ENCODE measurements at places on chromosomes 3 and 15. TPM values are rescaled to one million over a fixed set of nuclear protein-coding genes. Genes with fewer than 3 reads are reported as not detected.
A peak's percentile ranks its signal among the peaks of the same experiment; 100 is the strongest.

- H3K4me3 ChIP-seq = peak overlapping the region; percentile 50
- H3K27me3 ChIP-seq = peaks cover 26% of the 10 kb centered on the region
- DNase-seq = peak; percentile 20
- peaks cover 27% of the 10 kb centered on the region for H3K4me1 ChIP-seq
- H3K27ac ChIP-seq = no peak overlapping the region
Observed at GRCh38 chr3:185824051-185825005, 514 bp downstream of the IGF2BP2 start.

- H3K36me3 ChIP-seq = no peaks in the 10 kb centered on the region
- H3K4me3 ChIP-seq = no peak overlapping the region
- DNase-seq = no peak
- H3K4me1 ChIP-seq = no peaks in the 10 kb centered on the region
- no peak overlapping the region for H3K27ac ChIP-seq
Observed at GRCh38 chr3:23455084-23455483, 252.0 kb downstream of the UBE2E2 start.

The CYP1A2 gene
- not detected for total RNA-seq

The AADACL2 gene
- not detected for total RNA-seq

GRCh38 chr3:60086811-60087210, 1037.0 kb upstream of the CFAP20DC start:
- no peaks in the 10 kb centered on the region for H3K27me3 ChIP-seq
- H3K36me3 ChIP-seq = no peaks in the 10 kb centered on the region
- no peak overlapping the region for H3K4me3 ChIP-seq
- H3K4me1 ChIP-seq = peaks cover 13% of the 10 kb centered on the region
- no peak overlapping the region for H3K27ac ChIP-seq
- DNase-seq = no peak

DNA sequence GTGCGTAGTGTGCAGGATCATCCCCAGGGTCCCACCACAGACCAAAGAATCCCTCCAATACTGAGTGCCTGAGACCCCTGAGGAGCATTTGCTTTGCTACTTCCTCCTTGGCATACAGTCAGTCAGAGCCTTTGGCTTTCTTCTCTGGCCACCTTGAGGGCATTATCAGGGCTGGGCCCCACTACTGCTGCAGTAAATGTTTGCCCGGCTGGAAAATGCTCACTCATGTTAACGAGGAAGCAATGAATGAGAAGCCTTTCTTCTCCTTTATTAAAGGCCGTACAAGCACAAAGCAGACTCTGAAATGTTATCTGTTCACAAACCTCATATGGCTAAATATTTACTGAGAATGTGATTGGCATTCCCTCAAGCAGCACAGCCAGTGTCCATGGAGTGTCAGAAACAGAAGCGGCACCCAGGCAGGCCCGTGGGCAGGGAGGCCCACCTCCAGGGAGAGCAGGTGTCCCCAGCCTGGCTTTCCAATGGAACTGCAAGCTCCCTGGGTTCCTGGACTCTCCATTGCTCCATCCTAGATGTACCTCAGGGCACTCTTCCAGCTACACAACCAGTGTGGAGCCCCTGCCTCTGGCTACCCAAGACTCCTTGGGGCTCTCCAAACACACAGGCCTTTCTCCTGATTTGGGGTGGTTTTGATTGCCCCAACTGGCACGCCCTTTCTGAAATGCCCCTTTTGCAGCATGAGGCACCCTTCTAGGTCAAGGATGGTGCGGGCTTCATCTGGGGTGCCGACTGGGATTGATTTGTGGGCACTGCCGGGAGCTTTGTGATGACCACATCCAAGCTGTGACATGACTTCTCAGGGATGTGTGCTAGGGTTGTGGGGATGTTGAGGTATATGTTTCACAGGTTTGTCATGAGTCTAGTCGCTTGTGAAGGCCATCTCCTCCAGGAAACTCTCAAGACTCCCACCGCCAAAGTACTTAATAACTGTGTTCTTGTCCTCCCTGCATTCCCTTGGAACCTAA, 195.6 kb downstream of the FAM43A start:
- DNase-seq = no peak
- H3K4me3 ChIP-seq = no peak overlapping the region
- no peaks in the 10 kb centered on the region for H3K27me3 ChIP-seq

DNA sequence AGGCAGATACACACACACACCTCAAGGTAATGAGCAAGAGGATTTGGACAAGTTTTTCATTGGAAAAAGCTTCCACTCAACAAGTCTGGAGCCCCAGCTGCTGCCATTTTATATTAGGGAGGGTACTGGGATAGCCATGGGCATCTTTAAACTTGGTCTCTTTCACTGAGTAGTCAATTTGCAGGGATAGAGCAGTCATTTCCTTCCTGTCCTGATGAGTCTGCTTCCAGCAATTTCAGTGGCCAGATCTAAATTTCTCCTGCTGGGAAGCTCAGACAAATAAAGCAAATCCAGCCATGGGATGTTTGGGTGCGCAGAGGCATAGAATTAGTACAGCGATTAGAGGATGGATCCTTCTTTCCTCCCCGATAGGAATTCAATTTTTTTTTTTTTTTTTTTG, 874 bp upstream of the ERC2 start:
- no peak overlapping the region for H3K27ac ChIP-seq
- H3K4me1 ChIP-seq = peaks cover 13% of the 10 kb centered on the region
- peaks cover 53% of the 10 kb centered on the region for H3K27me3 ChIP-seq
- H3K36me3 ChIP-seq = no peaks in the 10 kb centered on the region
- H3K4me3 ChIP-seq = no peak overlapping the region
- DNase-seq = no peak

GRCh38 chr3:134212967-134213665, 37.5 kb downstream of the RYK start:
- H3K4me3 ChIP-seq = no peak overlapping the region
- peaks cover 26% of the 10 kb centered on the region for H3K36me3 ChIP-seq
- no peaks in the 10 kb centered on the region for H3K4me1 ChIP-seq
- H3K27ac ChIP-seq = no peak overlapping the region

DNA sequence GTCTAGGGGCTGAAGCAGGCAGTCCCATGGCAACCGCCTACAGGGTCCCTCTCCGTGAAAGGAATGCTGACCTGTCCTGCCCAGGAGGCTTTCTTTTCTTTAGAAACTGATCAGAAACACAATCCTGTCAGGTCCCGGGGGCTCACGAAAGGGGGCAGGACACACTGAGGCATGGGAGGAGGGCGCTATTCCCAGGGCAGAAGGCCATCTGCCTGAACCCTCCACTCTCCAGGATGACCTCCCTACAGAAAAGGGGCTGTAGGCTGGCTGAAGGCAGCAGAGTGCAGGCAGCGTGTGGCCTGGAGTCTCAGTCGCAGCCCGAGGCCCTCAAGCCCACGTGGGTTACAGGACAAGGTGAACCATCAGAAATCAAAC, 18.4 kb upstream of the LRRK1 start:
- H3K27ac ChIP-seq = no peak overlapping the region
- H3K36me3 ChIP-seq = no peaks in the 10 kb centered on the region
- no peak overlapping the region for H3K4me3 ChIP-seq
- no peak for DNase-seq
- peaks cover 5% of the 10 kb centered on the region for H3K27me3 ChIP-seq
- no peaks in the 10 kb centered on the region for H3K4me1 ChIP-seq

The IQCF5 gene
- not detected for total RNA-seq

The CDHR4 gene
- not detected for total RNA-seq

The CTXN2 gene
- total RNA-seq = not detected

- H3K27me3 ChIP-seq = peaks cover 9% of the 10 kb centered on the region
- H3K4me3 ChIP-seq = no peak overlapping the region
- H3K36me3 ChIP-seq = peaks cover 41% of the 10 kb centered on the region
- H3K4me1 ChIP-seq = peaks cover 20% of the 10 kb centered on the region
- DNase-seq = no peak
- no peak overlapping the region for H3K27ac ChIP-seq
Observed at GRCh38 chr15:28110481-28110881, 11.4 kb upstream of the OCA2 start.

DNA sequence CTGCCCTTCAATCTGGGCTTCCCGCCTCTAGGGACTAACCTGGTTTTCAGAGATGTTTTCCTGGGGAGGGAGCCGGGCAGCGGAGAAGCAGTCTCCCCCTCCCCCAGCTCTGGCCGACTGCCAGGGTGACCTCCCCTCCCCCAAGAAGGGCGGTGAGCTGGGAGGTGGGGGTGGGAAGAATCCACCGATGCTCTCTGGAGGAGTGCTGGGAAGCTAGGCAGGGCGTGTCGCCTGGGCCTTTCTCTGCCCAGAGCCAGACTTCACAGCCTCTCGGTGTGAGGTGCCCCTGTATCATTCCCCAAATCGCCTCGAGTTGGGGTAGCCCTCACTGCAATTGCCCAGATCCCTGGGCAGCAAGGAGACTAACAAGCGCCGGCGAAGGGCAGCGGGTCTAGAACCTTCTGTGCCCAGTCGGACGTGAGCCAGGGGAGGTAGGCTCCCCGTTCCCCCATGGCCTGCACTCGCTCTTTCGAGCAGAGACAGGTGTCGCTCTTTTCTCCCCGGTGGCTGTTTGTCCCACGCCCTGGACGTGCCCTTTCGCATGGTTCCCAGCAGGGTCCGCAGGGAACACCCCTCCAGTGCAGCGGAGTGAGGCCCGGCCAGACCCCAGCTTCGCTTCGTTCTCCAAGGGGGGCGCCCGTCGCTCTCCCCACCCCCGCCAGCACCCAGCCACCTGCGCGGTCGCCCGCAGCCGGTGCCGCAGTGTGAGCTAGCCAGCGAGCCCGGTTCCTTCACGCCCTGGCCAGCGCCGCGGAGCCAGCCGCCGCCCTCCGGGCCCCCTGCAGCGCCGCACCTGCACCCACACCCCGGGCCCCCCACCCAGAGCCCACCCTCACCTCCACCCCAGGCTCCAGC, 1.1 kb downstream of the RAB6B start:
- no peak overlapping the region for H3K27ac ChIP-seq
- no peak overlapping the region for H3K4me3 ChIP-seq
- H3K4me1 ChIP-seq = peaks cover 7% of the 10 kb centered on the region
- DNase-seq = no peak

The CCNL1 gene
- 1,350 TPM for total RNA-seq

The RAB8B gene
- 75.2 TPM for total RNA-seq

The KIF23 gene
- total RNA-seq = 1.1 TPM

The MME gene
- 0.69 TPM for total RNA-seq

The STRC gene
- 2.1 TPM for total RNA-seq

DNA sequence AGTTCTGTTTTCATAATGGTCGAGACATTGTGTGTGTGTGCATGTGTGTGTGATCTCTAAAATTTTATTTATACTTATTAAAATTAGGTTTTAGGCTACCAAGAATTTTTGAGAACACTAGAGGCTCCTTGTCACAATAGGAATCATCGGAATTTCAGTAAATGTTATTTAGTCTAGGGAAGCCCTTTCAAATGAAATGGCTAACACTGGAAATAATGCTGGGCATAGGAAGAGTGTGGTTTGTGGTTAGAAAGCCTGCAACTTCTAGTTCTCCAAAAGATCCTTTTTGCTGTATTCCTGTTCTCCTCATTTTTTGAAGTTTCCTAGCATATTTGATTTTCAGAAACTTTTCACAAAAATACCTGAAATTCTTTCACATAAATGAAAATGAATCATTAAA, 92.5 kb upstream of the MBNL1 start:
- H3K36me3 ChIP-seq = no peaks in the 10 kb centered on the region
- H3K27ac ChIP-seq = no peak overlapping the region
- no peak for DNase-seq
- H3K27me3 ChIP-seq = no peaks in the 10 kb centered on the region
- no peaks in the 10 kb centered on the region for H3K4me1 ChIP-seq
- H3K4me3 ChIP-seq = no peak overlapping the region

- peaks cover 17% of the 10 kb centered on the region for H3K4me1 ChIP-seq
- peaks cover 16% of the 10 kb centered on the region for H3K27me3 ChIP-seq
- no peaks in the 10 kb centered on the region for H3K36me3 ChIP-seq
- no peak overlapping the region for H3K27ac ChIP-seq
Observed at GRCh38 chr3:171811913-171812335, 1.6 kb upstream of the PLD1 start.

GRCh38 chr15:68289621-68290352, 12.2 kb downstream of the FEM1B start:
- DNase-seq = no peak
- H3K36me3 ChIP-seq = peaks cover 33% of the 10 kb centered on the region
- no peak overlapping the region for H3K27ac ChIP-seq
- H3K27me3 ChIP-seq = no peaks in the 10 kb centered on the region
- peaks cover 9% of the 10 kb centered on the region for H3K4me1 ChIP-seq
- no peak overlapping the region for H3K4me3 ChIP-seq

- no peak for DNase-seq
- H3K27ac ChIP-seq = no peak overlapping the region
- H3K4me1 ChIP-seq = no peaks in the 10 kb centered on the region
- H3K27me3 ChIP-seq = no peaks in the 10 kb centered on the region
- H3K4me3 ChIP-seq = no peak overlapping the region
Observed at GRCh38 chr3:197335428-197336132, 37.2 kb upstream of the DLG1 start.

DNA sequence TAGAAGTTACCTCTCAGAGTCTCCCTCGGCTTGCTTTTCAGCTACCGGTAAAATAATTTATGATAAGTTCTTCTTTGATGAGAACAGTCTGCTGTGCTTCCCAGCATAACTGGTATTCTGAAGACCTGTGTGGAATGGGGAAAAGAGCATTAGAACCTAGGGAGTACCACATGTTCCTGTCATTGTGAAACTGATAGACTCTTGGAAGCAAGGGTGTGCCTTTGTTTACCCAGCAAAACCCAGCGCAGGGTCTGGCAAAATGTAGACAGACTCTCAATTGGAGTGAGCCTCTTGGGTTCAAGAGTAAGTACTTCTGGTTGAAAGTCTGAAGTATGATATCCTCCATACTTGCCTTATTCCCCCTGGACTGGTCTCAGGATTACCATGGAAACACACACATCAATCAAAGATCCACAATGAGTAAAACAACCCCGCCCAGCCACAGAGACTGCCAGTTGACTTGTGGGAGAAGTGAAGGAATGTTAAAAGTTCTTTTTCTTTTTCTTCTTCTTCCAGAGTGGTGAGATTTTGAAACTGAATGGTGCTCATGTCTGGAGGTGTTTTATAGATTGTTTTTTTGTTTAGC, 652.4 kb upstream of the NAALADL2 start:
- no peak for DNase-seq
- no peaks in the 10 kb centered on the region for H3K36me3 ChIP-seq

DNA sequence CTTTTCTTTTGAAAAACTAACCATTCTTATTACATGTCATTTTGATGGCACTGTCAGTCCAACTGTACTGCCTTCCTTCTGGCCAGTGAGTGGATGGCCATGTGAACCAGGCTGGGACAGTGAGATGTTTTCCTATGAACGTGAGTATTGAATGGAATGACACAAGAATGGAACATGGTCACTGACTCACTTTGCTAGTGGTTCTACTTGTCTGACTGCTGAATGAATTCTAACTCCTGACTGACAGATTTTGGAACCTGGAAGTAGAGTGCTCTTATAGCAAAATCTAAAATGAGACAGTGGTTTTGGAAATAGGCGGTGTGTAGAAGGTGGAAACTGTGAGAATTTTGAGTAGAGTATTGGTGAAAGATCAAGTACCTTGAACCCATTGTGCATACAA, 606.9 kb upstream of the KCNMB2 start:
- no peaks in the 10 kb centered on the region for H3K36me3 ChIP-seq
- no peak overlapping the region for H3K4me3 ChIP-seq
- no peaks in the 10 kb centered on the region for H3K27me3 ChIP-seq
- H3K4me1 ChIP-seq = no peaks in the 10 kb centered on the region
- H3K27ac ChIP-seq = no peak overlapping the region

DNA sequence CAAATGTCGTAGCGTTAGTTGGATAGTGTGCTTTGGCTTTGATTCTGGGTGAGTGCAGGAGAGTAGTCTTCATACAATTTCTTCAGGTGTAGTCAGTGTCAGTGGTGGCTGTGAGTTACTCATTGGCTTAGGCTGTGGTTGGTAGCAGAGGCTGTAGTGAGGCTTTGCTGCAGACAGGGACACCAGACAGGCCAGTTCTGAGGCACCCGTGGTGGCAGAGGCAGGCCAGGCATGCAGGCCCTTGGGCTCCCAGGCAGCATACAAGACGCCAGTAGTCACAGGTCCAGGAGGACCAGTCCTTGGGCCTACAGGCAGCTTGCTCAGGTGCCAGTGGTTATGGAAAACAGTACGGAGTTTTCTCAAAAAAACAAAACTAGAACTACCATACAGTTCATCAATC, 61.3 kb downstream of the DMXL2 start:
- no peaks in the 10 kb centered on the region for H3K27me3 ChIP-seq
- H3K4me3 ChIP-seq = no peak overlapping the region
- no peaks in the 10 kb centered on the region for H3K4me1 ChIP-seq
- H3K27ac ChIP-seq = no peak overlapping the region
